Stimulated activated CD4-positive, alpha-beta T cell treated with anti-CD3 and anti-CD28 coated beads, TNF-alpha, amount 100 ng/mL, for 4 hours (primary cell): ENCODE measurements at places on chromosomes 13 and 19.
A peak's percentile ranks its signal among the peaks of the same experiment; 100 is the strongest.

- DNase-seq: no peak
These were observed 28.1 kb downstream of the SLC7A1 start for GRCh38 chr13:29567411-29567810.

- DNase-seq: no peak
These were observed 17.5 kb upstream of the HTR2A start for GRCh38 chr13:46914341-46914740.

GRCh38 chr13:99030326-99030725 lies 52.5 kb upstream of the DOCK9 start:
- no peak for DNase-seq

DNA sequence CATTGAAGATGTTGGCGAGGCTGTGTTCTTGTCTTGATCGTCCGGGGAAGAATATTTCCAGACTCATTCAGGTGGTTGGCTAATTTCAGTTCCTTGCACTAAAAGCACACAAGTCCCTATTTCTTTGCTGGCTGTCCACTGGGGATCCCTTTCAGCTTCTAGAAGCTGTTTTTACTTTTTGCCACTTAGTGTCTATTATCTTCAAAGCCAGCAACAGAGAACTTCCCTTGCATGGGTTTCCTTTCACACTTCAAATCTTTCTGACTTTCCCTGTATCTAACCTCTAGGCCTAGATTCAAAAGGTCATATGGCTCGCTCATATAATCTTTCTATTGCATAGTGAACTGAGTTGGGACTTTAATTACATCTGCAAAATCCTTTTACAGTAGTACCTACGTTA lies 215.3 kb upstream of the PCDH9 start:
- no peak for DNase-seq

DNA sequence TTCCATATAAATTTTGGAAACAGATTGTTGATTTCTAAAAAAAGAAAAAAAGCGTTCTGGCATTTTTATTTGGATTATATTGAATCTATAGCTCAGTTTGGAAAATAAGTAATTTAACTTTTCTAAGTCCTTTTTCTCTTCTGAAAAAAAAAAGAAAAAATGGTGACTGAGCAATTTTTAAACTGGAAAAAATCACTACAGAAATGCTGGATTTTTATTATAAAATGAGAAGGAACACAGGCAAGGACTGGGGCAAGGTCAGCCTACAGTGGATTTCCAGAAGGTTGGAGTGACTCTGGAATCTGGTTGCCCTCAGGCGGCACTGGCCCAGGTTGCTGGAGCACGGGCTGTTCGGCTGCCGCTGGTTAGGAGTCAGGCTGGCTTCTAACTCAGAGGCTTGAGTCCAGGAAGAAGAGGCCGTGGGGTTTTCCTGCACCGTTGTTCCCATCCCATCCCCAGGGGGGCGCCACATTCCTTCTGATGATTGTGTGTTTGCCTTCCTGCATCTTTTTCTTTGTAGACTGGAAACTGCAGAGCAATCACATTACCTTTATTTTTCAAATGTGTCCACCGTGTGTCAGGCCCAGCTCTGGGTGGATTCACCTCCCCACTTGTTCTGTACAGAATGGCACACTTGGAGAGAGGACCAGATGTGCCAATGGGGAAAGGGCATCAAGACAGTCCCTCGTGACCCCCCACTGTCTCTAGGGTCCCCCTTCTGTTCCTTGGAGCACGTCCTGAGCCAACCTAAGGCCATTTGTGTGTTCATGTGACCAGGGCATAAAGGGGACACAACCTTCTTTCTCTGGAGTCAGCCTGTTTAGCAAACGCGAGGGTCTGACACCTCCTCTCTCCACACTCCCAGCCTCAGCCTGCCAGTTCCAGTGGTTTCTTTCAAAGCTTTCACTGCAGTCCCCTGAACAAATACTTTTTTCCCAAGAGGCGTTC lies 44.5 kb upstream of the GTF3A start:
- peak; percentile 13 for DNase-seq
